Naive B cell (primary cell): ENCODE measurements at places on chromosomes 12 and 14. TPM values are rescaled to one million over a fixed set of nuclear protein-coding genes. Genes with fewer than 3 reads are reported as not detected.

- H3K36me3 ChIP-seq: peaks cover 5% of the 10 kb centered on the region
- peak within 1 kb of the TSS; percentile 21 for H3K4me3 ChIP-seq
- peak; percentile 53 for DNase-seq
- peak within 1 kb of the TSS; percentile 53 for H3K27ac ChIP-seq
- peaks cover 12% of the 10 kb centered on the region for H3K4me1 ChIP-seq
Observed at GRCh38 chr12:53336181-53336681, at the start of gene SP7. SP7 (minus strand) TSS chr12:53336354; CDS start chr12:53335646, 708 bp downstream.

GRCh38 chr12:76223869-76224268, 124.3 kb downstream of the BBS10 start:
- H3K27me3 ChIP-seq: peaks cover 7% of the 10 kb centered on the region
- no peak for DNase-seq
- H3K36me3 ChIP-seq: no peaks in the 10 kb centered on the region
- H3K27ac ChIP-seq: no peak overlapping the region
- H3K4me3 ChIP-seq: no peak overlapping the region

GRCh38 chr12:94145191-94145983, 3.0 kb upstream of the PLXNC1 start:
- peaks cover 11% of the 10 kb centered on the region for H3K27me3 ChIP-seq
- H3K36me3 ChIP-seq: no peaks in the 10 kb centered on the region
- H3K4me3 ChIP-seq: no peak overlapping the region
- no peak for DNase-seq
- peak overlapping the region; percentile 19 for H3K27ac ChIP-seq

GRCh38 chr12:122395319-122395718, 27.1 kb downstream of the CLIP1 start:
- no peaks in the 10 kb centered on the region for H3K27me3 ChIP-seq
- H3K4me3 ChIP-seq: no peak overlapping the region

GRCh38 chr14:29645117-29645516, 282.5 kb downstream of the PRKD1 start:
- no peak overlapping the region for H3K4me3 ChIP-seq
- no peaks in the 10 kb centered on the region for H3K27me3 ChIP-seq
- no peak overlapping the region for H3K27ac ChIP-seq
- no peak for DNase-seq

DNA sequence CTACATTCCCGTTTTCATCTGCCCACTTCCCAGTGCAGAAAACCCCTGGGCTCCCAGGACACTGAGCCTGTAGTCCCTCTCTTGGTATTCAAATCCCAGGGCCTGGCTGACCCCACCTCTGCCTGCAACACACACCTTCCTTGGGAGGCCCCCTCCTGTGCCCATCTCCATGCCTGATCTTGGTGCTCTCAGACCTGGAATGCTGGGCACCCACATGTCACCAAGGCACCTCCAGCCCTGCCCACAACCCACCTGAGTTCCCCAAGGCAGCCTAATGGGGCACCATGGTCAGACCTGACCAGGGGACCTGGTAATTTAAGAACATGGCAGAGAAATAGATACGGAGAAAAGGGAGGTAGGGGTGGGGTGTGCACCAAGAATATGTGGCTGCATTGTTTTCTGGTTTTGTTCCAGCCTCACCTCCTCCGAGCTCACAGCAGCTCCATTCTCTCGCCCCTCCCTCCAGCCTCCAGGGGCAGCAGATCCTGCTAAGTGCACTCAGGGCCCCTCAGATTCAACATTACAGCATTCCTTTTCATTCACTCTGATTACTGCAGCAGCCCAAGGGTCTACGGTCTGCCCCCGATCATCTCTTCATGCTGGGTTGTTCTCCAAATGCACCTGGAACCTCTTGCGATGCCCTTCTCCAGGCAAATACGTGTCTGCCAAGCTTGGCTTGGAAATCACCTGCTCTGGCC, 9.2 kb upstream of the HSP90AA1 start:
- no peaks in the 10 kb centered on the region for H3K27me3 ChIP-seq
- DNase-seq: no peak
- no peaks in the 10 kb centered on the region for H3K36me3 ChIP-seq
- H3K4me1 ChIP-seq: peaks cover 7% of the 10 kb centered on the region
- no peak overlapping the region for H3K27ac ChIP-seq
- H3K4me3 ChIP-seq: no peak overlapping the region

GRCh38 chr12:3725388-3726115, 27.4 kb downstream of the CRACR2A start:
- no peaks in the 10 kb centered on the region for H3K27me3 ChIP-seq
- H3K4me3 ChIP-seq: no peak overlapping the region
- peaks cover 24% of the 10 kb centered on the region for H3K36me3 ChIP-seq
- DNase-seq: no peak
- H3K27ac ChIP-seq: no peak overlapping the region

GRCh38 chr12:22856178-22856577, 231.2 kb downstream of the ETNK1 start:
- H3K36me3 ChIP-seq: no peaks in the 10 kb centered on the region
- no peak for DNase-seq
- H3K27ac ChIP-seq: no peak overlapping the region
- peaks cover 31% of the 10 kb centered on the region for H3K27me3 ChIP-seq
- H3K4me3 ChIP-seq: no peak overlapping the region

PLEKHA5 gene
- polyA plus RNA-seq: not detected

SYNE3 gene
- polyA plus RNA-seq: 9.4 TPM

KLRG1 gene
- 7.1 TPM for polyA plus RNA-seq
